NCI-H460 (cell line): ENCODE measurements at places on chromosomes 11 and 22. TPM values are rescaled to one million over a fixed set of nuclear protein-coding genes. Genes with fewer than 3 reads are reported as not detected.

DNA sequence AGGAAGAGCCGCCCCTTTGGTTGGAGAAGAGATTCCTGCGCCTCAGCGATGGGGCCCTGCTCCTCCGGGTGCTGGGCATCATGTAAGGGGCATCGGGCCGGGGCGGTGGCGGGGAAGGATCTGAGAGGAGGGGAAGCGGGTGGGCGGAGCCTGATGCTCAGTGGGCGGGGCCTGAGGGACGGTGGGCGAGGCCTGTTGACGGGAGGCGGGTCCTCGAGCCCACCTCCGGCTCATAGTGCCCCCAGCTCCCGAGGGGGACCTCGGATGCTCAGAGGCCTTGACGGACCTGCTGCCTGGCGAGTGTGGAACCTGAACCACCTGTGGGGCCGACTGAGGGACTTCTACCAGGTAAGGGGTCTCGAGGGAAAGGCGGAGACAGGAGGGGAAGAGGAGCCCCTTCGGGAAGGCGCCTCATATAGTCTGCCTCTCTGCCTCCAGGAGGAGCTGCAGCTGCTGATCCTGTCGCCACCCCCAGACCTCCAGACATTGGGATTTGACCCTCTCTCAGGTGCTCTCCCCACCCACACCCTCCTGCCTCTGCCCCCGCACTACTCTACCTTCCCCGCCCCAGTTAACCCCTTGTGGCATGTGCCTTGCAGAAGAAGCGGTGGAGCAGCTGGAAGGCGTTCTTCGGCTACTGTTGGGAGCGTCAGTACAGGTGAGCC lies 799 bp downstream of the CCDC88B start:
- no peak for DNase-seq

The VPREB1 gene
- total RNA-seq, result not detected in 2 replicates

The RFPL3 gene
- not detected in 2 replicates for total RNA-seq

The NAALAD2 gene
- total RNA-seq, result not detected in 2 replicates

- DNase-seq, result no peak
Observed at GRCh38 chr11:128042290-128042751, 545.0 kb downstream of the ETS1 start.

DNA sequence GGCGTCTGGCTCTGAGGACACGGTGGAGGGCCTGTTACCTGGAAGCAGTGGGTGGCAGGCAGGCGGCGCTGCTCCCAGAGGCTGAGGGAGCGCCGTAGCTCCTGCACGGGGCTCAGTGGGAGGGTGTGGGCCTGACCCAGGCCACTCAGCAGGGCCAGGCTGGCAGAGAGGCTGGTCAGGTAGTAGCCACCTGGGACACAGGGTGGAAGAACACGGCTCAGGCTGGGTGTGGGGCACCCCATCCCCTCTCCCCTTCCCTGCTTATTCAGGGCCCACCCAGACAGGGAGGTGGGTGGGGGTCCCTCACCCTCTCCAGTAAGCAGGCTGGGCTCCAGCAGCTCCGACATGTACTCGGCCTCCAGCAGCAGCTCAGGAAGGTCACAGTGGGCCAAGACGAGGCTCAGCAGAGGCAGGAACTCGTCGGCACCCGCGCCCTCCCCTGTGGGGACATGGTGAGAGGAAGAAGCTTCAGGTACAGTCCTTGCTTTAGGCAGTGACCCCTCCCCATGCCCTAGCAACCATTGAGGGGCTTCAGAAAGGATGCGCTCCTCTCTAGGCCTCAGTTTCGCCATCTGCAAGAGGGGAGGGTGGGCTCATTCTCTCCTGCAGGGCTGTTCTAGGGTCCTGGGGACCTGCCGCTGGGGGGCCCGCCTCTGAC lies 2.9 kb downstream of the RIN1 start:
- no peak for DNase-seq

GRCh38 chr11:112211536-112211935 lies 14.7 kb upstream of the PTS start:
- no peak for DNase-seq
